ENCODE measurements at places on chromosomes 2 and 18.

DNA sequence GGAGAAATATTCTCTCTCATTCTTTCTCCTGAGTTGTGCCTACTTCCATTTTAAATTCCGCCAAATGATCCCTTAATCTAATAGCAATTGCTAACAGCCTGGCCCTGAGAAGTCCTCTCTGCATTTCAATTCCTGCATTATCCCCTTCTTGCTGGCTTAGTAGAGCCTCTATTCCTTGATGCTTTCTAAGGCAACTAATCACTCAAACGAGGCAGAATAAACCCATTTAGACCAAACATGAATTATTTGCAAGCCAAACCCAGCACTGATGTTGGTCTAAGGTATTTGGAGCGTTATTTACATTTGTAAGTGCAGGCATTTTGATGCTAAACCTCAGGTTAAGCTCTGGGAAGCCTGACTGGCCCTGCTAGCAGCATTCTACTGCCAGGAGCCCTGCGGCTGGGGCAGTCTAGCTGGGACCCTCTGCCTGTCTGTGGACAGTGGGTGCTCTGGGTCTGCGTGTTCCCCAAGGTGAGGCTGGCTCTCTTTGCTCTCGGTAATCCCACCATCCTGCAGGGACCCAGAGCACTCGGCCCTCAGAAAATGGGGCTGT, 173.1 kb upstream of the HS6ST1 start:
- DNase-seq = no peak

DNA sequence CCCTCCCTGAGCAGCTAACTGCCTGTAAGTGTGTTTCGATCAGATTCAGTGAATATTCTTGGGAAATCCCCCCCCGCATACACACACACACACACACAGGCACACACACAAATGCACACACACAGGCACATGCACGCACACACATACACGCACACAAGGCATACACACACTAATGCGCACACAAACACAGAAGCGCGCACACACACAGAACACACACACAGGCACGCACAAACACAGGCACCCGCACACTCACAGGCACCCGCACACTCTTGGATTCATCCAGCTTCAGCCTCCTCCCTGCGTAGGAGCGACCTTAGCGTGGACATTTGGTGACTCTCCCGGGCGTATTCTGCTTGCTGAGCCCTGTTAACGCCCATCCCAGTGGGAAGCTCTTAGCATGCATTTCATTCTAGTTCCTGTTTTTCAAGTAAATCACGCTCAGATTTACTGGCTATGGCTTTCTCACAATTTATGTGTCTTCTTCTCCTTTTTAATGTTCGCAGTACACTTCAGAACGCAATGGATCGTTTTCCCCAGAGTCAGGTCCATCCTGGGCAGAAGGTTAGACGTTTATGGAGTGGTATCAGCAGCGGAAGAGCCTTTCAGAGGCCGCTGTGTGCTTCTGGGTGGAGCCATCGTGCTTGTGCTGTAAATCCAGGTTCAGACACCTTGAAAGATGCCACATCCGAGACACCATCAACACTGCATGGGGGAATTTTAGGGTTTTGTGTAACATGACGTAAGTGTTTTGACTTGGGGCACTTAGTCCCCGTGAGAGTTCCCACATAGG, 656.6 kb downstream of the GALR1 start:
- DNase-seq = no peak

DNA sequence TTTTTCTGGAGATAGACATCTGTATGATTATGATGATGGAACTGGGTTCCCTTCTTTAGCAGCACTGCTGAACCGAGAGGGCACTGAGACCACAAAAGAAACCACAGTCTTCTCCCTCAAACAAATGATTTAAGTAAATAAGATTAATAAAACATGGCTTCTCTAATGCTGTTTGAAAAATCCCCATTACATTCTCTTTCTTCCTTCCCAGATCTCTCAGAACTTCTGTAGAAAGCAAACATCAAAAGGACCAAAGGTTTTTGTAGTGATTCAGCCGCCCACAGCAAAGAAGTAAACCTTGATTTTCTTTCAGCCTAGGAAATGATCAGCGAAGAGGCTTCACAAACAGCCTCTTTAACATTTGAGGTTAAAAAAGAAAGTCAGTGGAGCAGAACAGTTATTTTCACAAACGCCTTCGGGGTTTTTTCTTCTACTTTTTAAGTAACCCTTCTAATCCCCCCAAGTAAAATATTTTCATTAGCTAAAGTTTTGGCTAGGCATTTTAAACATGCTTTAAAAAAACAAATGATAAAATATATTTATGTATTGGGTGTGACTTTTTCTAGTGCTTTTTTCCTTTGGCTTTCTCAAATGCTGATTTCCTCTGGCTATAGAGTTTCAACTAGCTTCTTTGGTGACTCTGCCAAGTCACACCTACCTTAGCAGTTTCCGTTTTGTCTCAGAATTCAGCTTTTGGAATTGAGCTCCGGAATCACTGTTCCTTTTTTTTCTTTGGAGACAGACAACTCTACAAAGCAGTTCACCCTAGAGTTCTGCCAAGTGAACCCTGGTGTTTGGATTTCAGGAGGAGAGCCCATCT, 89.6 kb downstream of the UPP2 start:
- peak; percentile 17 for DNase-seq

GRCh38 chr18:39607034-39607433, 2041.4 kb upstream of the CELF4 start:
- no peak for DNase-seq

DNA sequence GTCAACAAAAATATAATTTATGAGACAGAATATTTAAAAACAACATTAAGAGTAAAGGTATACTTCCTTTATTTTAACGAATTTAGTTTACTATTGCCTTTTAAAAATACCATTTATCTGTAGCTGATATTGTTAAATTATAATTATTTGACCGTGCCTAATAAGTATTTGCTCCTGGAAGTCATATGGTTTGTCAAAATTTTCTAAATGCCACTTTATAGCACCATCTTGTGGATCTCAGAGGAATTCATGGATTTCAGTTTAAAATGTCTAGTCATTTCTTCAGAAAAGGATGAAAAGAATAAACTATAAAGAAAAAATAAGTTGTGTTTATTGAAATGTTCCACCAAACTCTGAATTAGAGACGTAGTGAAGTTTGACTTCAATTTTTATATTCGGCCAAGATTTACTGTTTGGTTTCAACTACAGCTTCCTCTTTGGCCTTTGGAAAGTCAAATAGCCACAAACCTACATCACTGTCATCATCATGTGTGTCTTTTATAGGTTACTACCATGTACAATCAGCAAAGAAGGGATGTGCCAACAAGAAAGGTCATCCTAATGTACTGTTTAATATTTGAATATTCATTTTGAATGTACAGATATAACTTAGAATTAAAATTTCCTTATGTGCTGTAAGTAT, 10.3 kb upstream of the FTCDNL1 start:
- DNase-seq = peak; percentile 29

GRCh38 chr2:68588589-68588988, 54.8 kb upstream of the PROKR1 start:
- no peak for DNase-seq

Data from RCC 7860 (cell line).